ENCODE measurements at places on chromosomes 3 and 15. TPM values are rescaled to one million over a fixed set of nuclear protein-coding genes. Genes with fewer than 3 reads are reported as not detected.

The KCNMB3 gene
- 0.38 TPM for total RNA-seq

The ARL6 gene
- 3.6 TPM for total RNA-seq

The IL5RA gene
- not detected for total RNA-seq

The XXYLT1 gene
- total RNA-seq = 10.5 TPM

The TMEM207 gene
- total RNA-seq = not detected

The KBTBD13 gene
- not detected for total RNA-seq

The GRAMD2A gene
- total RNA-seq = 5.5 TPM

The HRG gene
- total RNA-seq = not detected

The BFSP2 gene
- not detected for total RNA-seq

The SPATA12 gene
- total RNA-seq = not detected

The CAPN3 gene
- 2.1 TPM for total RNA-seq

The RFT1 gene
- 15.5 TPM for total RNA-seq

The HLTF gene
- 12.9 TPM for total RNA-seq

The ITPKA gene
- 3.1 TPM for total RNA-seq

The NR1I2 gene
- total RNA-seq = not detected

The LYZL4 gene
- not detected for total RNA-seq

The CELSR3 gene
- total RNA-seq = 1.1 TPM

The PIGZ gene
- total RNA-seq = 1.7 TPM

The PPP2R3A gene
- 6.1 TPM for total RNA-seq

The LEKR1 gene
- total RNA-seq = under 0.01 TPM

The SHC4 gene
- total RNA-seq = under 0.01 TPM

The FBN1 gene
- total RNA-seq = 0.90 TPM

The ZNF662 gene
- 1.3 TPM for total RNA-seq

The GRAMD1C gene
- 1.1 TPM for total RNA-seq

The LPCAT4 gene
- total RNA-seq = 5.6 TPM

The SLC15A2 gene
- total RNA-seq = 2.8 TPM

The CFAP100 gene
- not detected for total RNA-seq

The CCDC191 gene
- 1.6 TPM for total RNA-seq

The DPPA4 gene
- not detected for total RNA-seq

The KLHL40 gene
- not detected for total RNA-seq

The SLC22A13 gene
- 0.77 TPM for total RNA-seq

The FBXW12 gene
- total RNA-seq = not detected

The CRABP1 gene
- total RNA-seq = not detected

The LYSMD4 gene
- 14.1 TPM for total RNA-seq

The FMN1 gene
- total RNA-seq = 2.2 TPM

The IQCH gene
- total RNA-seq = 2.9 TPM

The PRR20G gene
- not detected for total RNA-seq

The SNURF gene
- total RNA-seq = 4.7 TPM

The SNX33 gene
- total RNA-seq = 15.0 TPM

The PATL2 gene
- 0.13 TPM for total RNA-seq

The ZIC1 gene
- not detected for total RNA-seq

The ISG20 gene
- total RNA-seq = 99.9 TPM

The AHSG gene
- not detected for total RNA-seq

The IMPG2 gene
- total RNA-seq = 0.13 TPM

The SLC27A2 gene
- 1.3 TPM for total RNA-seq

The RTP4 gene
- total RNA-seq = 0.13 TPM

The ANKRD34C gene
- not detected for total RNA-seq

The SAMMSON gene
- total RNA-seq = not detected

The TTLL13 gene
- total RNA-seq = under 0.01 TPM

The NR2F2 gene
- total RNA-seq = 1.4 TPM

Measured in bronchial epithelial cell (primary cell).